Immature natural killer cell (primary cell): ENCODE measurements at places on chromosomes 6 and 20. TPM values are rescaled to one million over a fixed set of nuclear protein-coding genes. Genes with fewer than 3 reads are reported as not detected.

DNA sequence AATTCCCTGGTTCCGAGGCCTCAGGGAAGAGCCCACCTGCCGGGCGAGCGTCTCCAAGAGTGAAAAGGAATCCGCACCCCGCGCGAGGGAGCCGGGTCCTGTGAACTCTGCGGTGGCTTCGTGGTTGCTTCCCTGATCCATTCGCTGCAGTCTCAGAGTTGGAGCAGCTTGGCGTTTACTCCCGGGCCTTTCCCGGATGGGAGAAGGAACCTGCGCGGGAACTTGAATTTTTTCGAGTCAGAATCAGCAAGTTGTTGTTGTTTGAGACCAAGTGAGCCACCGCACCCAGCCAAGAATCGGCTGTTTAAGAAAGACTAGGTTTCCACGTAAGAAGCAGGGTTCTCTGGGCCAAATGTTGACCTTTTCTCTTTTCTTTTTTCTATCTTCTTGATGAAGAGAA is 12.9 kb downstream of the PRSS16 start:
- H3K4me3 ChIP-seq: no peak overlapping the region
- peaks cover 13% of the 10 kb centered on the region for H3K27me3 ChIP-seq
- H3K4me1 ChIP-seq: no peaks in the 10 kb centered on the region
- peaks cover 3% of the 10 kb centered on the region for H3K36me3 ChIP-seq
- H3K27ac ChIP-seq: no peak overlapping the region

GRCh38 chr6:119322034-119322433 is 27.5 kb downstream of the MAN1A1 start:
- DNase-seq: no peak

GRCh38 chr6:155291291-155291690 is 23.0 kb downstream of the TFB1M start:
- H3K36me3 ChIP-seq: peaks cover 12% of the 10 kb centered on the region
- no peak overlapping the region for H3K27ac ChIP-seq
- no peaks in the 10 kb centered on the region for H3K27me3 ChIP-seq
- DNase-seq: no peak
- no peaks in the 10 kb centered on the region for H3K4me1 ChIP-seq

- no peaks in the 10 kb centered on the region for H3K36me3 ChIP-seq
- H3K4me1 ChIP-seq: no peaks in the 10 kb centered on the region
- no peak overlapping the region for H3K4me3 ChIP-seq
- no peak for DNase-seq
Measured at GRCh38 chr20:42218621-42219374, 600.6 kb upstream of the CHD6 start.

GRCh38 chr20:45154183-45154582 is 20.5 kb upstream of the PI3 start:
- no peaks in the 10 kb centered on the region for H3K36me3 ChIP-seq
- DNase-seq: no peak
- no peak overlapping the region for H3K27ac ChIP-seq
- H3K4me3 ChIP-seq: no peak overlapping the region

- H3K4me3 ChIP-seq: no peak overlapping the region
- H3K4me1 ChIP-seq: no peaks in the 10 kb centered on the region
- H3K36me3 ChIP-seq: peaks cover 4% of the 10 kb centered on the region
- no peak overlapping the region for H3K27ac ChIP-seq
Measured at GRCh38 chr6:15985379-15985959, 143.4 kb upstream of the MYLIP start.

DNA sequence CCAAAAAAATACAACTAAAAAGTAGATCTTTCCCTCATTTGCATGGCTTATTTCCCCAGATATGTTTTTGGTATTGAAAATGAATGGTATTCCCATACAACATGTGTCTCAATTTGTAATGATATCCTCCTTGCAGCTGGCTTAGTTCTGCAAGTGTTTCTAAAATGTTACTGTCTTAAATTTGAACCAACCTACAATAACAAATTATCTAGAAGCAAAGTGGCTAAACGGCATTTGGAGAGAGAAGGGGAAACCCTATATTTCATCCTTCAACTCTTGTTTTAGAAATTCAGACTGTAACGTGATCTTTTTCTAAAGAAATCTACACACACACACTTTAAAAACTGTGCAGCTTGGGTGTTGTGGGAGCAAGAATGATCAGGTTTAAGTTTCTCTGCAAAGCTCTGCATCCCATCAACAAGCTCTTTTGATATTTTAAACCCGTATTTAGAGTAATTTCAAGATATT is 153.0 kb downstream of the SOBP start:
- H3K27me3 ChIP-seq: no peaks in the 10 kb centered on the region
- no peak overlapping the region for H3K27ac ChIP-seq
- H3K4me1 ChIP-seq: no peaks in the 10 kb centered on the region
- H3K4me3 ChIP-seq: no peak overlapping the region
- DNase-seq: no peak

DNA sequence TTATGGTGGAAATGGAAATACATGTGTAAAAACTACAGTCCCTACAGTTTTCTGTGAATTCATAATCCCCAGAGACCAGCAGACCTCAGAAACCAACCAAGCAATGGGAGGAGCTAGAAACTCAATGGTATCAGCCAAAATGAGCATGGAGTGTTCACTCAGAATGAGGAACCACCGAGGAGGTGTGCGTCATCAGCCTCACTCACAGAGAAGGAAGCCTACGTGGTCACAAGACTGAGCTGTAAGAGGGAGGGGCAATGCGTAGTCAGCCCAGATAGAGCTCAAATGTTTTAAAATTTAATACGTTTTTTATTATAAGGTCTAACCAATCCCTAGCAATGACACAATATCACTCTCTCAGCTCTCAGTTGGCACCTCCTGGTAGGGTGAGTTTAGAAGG is 17.4 kb downstream of the MYLK4 start:
- peak; percentile 19 for DNase-seq
- H3K27ac ChIP-seq: peak overlapping the region; percentile 57
- no peaks in the 10 kb centered on the region for H3K27me3 ChIP-seq

DNA sequence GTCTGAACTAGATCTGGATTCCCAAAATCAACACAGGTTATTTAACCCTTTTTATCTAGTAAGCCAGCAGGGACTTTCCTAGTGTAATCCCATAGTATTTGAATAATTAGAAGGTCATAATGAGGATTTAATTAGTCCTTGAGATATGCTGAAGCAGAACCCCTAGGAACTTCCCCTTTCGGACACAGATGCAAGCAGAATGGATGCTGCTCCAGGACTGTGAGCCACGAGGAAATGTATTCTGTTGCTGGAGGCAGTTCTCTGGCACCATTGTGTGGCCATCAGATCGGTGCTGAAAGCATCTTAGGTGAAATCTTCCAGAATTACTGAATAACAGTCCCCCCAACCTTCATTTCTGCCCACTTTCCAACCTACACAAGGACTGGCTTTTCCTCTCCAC is 206.9 kb downstream of the TMEM242 start:
- DNase-seq: no peak
- H3K27ac ChIP-seq: no peak overlapping the region
- H3K4me1 ChIP-seq: peaks cover 15% of the 10 kb centered on the region

DNA sequence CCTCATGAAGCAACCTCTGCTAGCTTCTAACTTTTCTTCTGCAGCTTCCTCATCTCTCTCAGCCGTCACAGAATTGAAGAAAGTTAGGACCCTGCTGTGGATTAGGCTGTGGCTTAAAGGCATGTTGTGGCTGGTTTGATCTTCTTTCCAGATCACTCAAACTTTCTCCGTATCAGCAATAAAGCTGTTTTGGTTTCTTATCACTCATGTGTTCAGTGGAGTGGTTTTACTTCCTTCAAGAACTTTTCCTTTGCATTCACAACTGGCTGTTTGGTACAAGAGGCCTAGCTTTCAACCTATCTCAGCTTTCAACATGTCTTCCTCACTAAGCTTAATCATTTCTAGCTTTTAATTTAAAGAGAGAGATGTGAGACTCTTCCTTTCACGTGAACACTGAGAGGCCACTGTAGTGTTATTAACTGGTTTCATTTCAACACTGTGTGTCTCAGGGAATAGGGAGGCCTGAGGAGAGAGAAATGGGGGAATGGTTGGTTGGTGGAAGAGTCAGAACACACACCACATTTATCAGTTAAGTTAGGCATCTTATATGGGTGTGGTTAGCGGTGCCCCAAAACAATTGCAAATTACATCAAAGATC is 17.2 kb downstream of the ZSCAN23 start:
- no peaks in the 10 kb centered on the region for H3K4me1 ChIP-seq
- peaks cover 6% of the 10 kb centered on the region for H3K27me3 ChIP-seq
- H3K4me3 ChIP-seq: no peak overlapping the region
- no peaks in the 10 kb centered on the region for H3K36me3 ChIP-seq

DNA sequence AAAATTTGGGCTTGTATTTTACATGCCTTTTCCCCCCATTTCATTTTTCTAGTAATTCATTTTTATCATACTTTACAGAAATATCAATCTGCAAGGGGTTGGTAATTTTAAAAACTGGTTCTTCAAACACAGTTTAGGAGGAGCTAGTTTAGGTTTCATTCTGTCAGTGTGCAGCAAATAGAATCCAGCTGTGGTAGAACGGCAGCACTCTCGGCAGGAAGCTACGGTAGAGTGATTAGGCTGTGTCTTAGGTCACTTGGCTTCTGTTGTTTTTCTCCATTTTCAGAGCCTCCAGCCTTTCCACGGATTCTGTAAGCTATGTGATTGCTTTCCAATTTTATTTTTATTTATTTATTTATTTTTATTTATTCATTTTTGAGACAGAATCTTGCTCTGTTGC is 32.7 kb downstream of the TLDC2 start:
- H3K4me3 ChIP-seq: no peak overlapping the region
- no peak overlapping the region for H3K27ac ChIP-seq
- no peak for DNase-seq
- peaks cover 1% of the 10 kb centered on the region for H3K27me3 ChIP-seq
- H3K4me1 ChIP-seq: peaks cover 22% of the 10 kb centered on the region

- no peak overlapping the region for H3K4me3 ChIP-seq
- no peak overlapping the region for H3K27ac ChIP-seq
Measured at GRCh38 chr20:6492271-6493055, 275.0 kb upstream of the BMP2 start.

- no peak overlapping the region for H3K27ac ChIP-seq
- no peaks in the 10 kb centered on the region for H3K36me3 ChIP-seq
- H3K4me1 ChIP-seq: peaks cover 18% of the 10 kb centered on the region
- peaks cover 14% of the 10 kb centered on the region for H3K27me3 ChIP-seq
- no peak for DNase-seq
- no peak overlapping the region for H3K4me3 ChIP-seq
Measured at GRCh38 chr6:28220257-28221133, 4.6 kb upstream of the ZSCAN9 start.

- no peaks in the 10 kb centered on the region for H3K4me1 ChIP-seq
- H3K36me3 ChIP-seq: no peaks in the 10 kb centered on the region
- H3K27ac ChIP-seq: no peak overlapping the region
- H3K27me3 ChIP-seq: no peaks in the 10 kb centered on the region
- H3K4me3 ChIP-seq: no peak overlapping the region
- no peak for DNase-seq
Measured at GRCh38 chr6:103183831-103184411, 1675.8 kb downstream of the HACE1 start.

- no peak for DNase-seq
- H3K27me3 ChIP-seq: peaks cover 4% of the 10 kb centered on the region
Measured at GRCh38 chr20:38092260-38092857, 58.8 kb downstream of the RPRD1B start.

DNA sequence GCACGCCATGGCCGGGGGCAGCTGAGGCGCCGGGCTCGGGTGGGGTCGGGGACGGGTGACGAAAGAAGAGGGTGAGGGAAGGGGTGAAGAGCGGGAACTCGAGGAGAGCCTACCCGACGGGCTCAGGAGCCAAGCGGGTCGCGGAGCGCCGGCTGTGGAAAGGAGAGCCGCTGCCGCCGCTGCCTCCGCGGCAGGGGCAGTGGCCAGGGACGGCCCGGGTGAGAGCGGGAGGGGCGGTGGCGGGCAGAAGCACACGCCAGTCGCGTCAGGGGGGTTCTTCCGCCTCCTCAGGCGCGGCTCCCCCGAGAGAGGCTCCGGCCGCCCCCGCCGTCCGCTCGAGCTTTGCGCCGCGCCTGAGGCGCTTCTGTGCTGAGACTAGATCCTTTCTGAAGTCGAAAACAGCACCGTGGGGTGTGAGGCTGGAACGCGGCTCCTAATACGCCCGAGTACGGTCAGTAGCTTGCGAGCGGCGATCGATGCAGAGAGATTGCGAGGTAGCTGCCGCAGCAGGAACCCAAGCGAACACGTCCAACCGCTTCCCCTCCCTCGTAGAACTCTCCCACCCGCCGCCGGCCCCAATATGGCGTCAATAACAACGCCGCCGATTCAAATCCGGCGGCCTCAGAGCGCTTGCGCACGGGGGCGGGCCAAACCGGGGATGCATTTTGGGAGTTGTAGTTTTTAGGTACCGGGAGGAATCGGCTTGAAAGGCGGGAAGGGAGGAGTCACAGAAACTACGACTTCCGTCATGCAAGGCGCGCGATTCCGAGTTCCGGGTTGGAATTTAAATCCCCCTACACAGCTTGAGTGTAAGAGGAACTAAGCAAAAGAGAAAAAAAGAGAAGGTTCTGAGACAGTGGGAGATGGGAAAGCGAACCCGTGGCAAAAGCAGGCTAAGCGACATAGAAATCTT is at the start of gene AKIRIN2:
TSS of gene AKIRIN2 (minus strand) at position 558 of the 913 bp plus-strand sequence. CDS start at position 9, 549 bp downstream.
- peaks cover 53% of the 10 kb centered on the region for H3K4me1 ChIP-seq
- peak within 1 kb of the TSS; percentile 95 for H3K27ac ChIP-seq
- H3K27me3 ChIP-seq: peaks cover 19% of the 10 kb centered on the region

GRCh38 chr20:50595988-50596693 is 86.0 kb downstream of the PTPN1 start:
- H3K27me3 ChIP-seq: peaks cover 35% of the 10 kb centered on the region
- no peak overlapping the region for H3K4me3 ChIP-seq
- no peaks in the 10 kb centered on the region for H3K36me3 ChIP-seq
- no peaks in the 10 kb centered on the region for H3K4me1 ChIP-seq
- DNase-seq: no peak

DNA sequence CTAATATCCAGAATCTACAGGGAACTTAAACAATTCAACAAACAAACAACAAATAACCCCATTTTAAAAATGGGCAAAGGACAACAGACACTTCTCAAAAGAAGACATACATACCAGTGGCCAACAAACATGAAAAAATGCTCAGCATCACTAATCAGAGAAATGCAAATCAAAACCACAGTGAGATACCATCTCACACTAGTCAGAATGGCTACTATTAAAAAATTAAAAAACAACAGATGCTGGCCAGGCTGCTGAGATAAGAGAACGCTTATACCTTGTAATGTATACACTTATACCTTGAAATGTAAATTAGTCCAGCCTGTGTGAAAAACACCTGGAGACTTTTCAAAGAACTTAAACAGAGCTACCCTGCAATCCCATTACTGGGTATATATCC is 166.8 kb downstream of the IBTK start:
- H3K36me3 ChIP-seq: no peaks in the 10 kb centered on the region
- DNase-seq: no peak
- no peaks in the 10 kb centered on the region for H3K4me1 ChIP-seq
- no peak overlapping the region for H3K4me3 ChIP-seq

PRL gene
- not detected for polyA plus RNA-seq

TGM3 gene
- polyA plus RNA-seq: not detected

CCN2 gene
- polyA plus RNA-seq: not detected

MTO1 gene
- polyA plus RNA-seq: 12.3 TPM

ULBP3 gene
- not detected for polyA plus RNA-seq

LY6G5C gene
- polyA plus RNA-seq: 9.7 TPM

KIAA0408 gene
- not detected for polyA plus RNA-seq

COL9A1 gene
- polyA plus RNA-seq: not detected

SLC17A3 gene
- not detected for polyA plus RNA-seq

FOXS1 gene
- polyA plus RNA-seq: not detected
